CD4-positive, alpha-beta T cell (primary cell): ENCODE measurements at places on chromosomes 3 and 15.
A peak's percentile ranks its signal among the peaks of the same experiment; 100 is the strongest.

- DNase-seq: no peak
These were observed 79.3 kb downstream of the EOMES start for GRCh38 chr3:27642796-27643195.

GRCh38 chr3:153210146-153210545 lies 48.1 kb downstream of the RAP2B start:
- DNase-seq: no peak

GRCh38 chr15:98177966-98178592 lies 217.6 kb downstream of the ARRDC4 start:
- no peak for DNase-seq

DNA sequence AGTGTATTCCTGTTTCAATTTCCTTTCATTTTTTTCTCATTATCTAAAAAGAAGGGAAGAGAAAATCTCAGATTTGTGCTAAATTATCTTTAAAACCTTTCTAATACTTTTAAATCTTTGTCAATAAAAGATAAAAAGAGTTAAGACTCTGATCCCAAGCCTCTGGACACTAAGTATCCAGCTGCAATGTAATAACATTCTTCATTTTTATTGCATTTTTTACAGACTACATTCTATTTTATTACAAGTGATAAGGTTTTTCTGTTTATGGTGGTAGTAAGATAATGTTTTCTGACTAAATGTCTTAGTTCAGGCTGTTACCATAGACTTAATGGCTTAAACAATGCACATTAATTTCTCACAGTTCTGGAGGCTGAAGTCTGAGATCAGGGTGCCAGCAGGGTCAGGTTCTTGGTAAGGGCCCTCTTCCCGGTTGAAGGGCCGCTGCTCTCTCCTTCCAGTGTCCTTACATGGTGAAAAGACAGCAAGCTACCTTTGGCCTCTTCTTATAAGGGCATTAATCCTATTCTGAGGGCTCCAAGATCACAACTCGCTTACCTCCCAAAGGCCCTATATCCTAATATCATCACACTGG lies 19.7 kb downstream of the KCNAB1 start:
- DNase-seq: no peak

- DNase-seq: no peak
These were observed 20.3 kb downstream of the GMPS start for GRCh38 chr3:155890671-155891190.

DNA sequence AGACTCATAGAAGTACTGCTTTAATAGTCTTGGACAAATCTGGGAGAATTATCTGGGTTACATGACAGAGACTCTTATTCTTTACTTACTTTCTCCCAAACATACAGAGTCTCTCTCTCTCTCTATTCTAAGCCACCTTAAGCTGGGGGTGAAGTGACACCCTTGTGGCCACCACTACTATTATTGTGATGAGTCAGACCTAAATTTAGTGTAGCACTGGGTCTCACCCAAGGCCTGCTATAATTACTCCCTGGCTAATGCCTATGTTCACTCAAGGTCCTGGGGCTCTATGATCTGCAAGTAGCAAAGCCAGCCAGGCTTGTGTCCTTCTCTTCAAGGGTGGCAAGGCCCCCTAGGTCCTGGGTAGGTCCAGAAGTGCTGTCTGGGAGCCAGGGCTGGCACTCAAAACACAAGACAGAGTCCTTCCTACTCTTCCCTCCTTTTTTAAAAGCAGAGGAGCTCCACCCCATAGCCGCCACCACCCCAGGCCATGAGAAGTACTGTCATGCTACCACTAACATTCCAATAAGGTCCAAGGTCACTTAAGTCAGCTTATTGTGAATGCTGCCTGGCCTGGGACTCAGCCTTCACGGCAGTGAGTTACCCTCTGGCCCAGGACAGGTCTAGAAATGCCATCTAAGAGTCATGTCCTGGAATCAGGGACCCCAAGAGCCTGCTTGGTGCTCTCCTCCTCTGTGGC lies 183.6 kb downstream of the POLQ start:
- DNase-seq: no peak

- no peak for DNase-seq
These were observed 233.4 kb downstream of the FEZF2 start for GRCh38 chr3:62139957-62140356.

DNA sequence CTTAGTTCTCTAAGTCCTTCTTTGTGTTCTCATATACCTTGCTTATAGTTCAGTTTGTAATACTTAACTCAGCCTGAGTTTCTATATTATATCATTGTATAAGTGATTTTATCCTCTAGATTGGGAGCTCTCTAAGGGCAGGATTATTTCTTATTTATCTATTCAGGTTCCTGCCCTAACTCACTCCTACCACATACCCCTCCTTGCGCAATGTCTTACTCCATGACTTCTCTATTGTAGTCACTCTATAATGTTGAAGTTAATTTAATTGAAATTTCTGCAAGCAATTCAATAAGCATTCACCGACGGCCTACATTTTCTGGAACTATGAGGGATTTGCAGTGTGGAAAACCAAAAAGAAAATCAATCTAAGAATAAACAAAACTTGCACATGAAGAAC lies 3.6 kb upstream of the OR5K4 start:
- no peak for DNase-seq

DNA sequence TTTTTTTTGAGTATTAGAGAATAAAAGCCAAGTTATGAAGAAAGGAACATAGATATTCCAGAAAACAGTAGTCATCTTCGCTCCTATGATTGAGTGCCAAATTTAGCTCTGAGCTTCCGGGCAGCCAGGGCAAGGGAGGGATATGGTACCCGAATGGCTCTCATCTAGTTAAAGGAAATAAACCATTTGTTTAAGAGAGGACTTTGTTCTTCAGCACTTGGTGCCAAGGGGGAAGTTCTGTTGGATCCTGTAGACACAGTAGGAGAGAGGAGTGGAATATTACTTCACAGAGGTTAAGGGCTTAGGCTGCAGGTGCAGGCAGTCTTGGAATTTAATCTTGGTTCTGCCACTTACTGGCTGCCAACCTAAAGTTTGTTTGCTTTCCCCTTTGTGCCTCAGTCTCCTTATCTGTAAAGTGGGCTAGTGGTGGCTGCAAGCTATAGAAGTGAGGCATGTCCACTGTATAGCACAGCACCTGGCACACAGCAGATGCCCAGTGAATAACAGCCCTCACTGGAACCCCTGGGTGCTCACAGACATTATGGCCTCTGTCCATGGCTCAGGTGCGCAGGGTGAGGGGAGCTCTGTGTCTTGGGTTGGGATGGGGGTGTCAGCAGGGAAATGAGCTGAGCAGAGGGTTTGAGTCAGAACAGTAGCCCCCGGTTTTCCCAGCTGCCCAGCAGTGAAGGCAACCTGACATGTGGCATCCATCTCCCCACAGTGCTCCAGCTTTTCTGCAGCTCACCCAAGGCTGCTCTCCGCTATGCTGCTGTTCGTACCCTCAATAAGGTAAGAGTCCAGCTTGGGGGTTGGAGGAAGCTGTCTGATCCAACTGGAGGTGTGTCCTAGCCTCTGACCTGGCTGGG lies 10.4 kb downstream of the COPG1 start:
- no peak for DNase-seq

DNA sequence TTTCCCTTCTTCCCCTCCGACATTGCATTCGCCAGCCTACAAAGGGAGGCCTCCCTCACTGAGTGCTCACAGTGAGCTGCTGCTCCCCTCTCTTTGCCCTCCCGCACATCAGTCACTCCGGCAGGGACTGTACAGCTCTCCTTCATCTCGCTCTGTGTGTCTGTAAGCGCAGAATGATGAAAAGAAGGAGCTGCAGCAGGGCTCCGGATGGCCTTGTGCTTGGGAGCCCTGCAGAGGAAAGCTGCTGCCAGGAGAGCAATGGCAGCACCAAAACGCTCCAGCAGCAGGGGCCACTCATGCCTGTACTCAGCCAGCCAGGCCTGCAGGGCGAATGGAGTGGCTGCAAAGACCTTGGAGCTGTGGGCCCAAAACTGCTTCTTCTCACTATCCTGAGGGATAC lies 107.0 kb upstream of the NSMCE3 start:
- no peak for DNase-seq

- no peak for DNase-seq
These were observed 82.8 kb downstream of the MAGI1 start for GRCh38 chr3:65955792-65956477.

GRCh38 chr15:51114437-51115119 lies 19.9 kb upstream of the TNFAIP8L3 start:
- no peak for DNase-seq

DNA sequence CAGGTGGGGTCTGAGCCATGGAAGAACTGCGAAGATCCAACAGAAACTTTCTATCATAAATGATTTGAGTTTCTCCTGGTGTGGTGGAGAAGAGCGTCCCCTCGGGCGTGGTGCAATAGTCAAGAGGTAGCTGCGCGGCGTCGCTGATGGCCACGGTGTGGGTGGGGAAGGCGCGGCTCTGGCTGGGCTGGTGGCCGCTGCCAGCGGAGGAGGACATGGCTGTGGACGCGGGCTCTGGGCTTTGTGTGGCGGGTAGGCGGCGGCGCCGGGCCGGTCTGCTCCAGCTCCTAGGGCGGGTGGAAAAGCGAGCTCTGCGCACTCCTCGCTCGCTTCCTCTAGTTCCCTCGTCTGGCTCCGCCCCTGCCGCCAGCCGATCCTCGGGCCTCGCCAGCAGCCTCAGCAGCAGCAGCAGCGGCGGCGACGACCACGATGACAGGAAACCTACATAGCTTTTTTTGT lies 5.9 kb downstream of the STARD9 start:
- peak; percentile 87 for DNase-seq

DNA sequence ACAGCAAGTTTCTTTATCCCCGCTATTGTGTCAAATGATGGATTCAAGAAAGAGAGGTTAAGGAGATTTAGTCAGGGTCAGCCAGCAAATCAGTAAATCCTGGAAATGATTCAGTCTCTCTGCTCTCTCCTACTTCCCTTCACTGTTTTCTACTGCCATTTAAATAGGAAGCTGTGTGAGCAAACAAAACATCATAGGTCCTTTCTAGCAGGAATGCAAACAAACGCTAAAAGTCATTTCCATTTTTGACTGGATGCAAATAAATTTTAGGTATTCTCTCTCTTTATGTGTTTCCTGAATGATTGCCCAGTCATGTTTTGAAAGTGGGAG lies 299.4 kb upstream of the RORA start:
- no peak for DNase-seq

DNA sequence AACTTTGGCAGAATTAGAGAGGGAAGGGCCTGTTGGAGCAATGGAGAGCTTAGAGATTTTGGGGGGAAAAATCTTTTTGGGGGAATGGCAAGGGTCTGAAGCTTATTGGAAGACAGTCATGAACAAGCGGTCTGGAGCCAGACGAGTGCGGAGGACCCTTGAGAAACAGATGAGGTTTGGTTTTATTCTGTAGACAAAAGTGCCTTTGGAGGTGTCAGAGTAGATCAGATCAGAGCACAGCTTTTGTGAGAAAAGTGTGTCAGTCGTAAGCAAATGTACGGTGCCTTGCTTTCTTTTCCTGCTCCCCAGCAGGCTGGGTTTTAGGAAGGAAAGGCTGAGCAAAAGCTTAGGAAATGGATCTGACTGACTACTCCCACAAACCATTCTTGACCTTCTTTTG lies 236.8 kb upstream of the TPRG1 start:
- DNase-seq: no peak

DNA sequence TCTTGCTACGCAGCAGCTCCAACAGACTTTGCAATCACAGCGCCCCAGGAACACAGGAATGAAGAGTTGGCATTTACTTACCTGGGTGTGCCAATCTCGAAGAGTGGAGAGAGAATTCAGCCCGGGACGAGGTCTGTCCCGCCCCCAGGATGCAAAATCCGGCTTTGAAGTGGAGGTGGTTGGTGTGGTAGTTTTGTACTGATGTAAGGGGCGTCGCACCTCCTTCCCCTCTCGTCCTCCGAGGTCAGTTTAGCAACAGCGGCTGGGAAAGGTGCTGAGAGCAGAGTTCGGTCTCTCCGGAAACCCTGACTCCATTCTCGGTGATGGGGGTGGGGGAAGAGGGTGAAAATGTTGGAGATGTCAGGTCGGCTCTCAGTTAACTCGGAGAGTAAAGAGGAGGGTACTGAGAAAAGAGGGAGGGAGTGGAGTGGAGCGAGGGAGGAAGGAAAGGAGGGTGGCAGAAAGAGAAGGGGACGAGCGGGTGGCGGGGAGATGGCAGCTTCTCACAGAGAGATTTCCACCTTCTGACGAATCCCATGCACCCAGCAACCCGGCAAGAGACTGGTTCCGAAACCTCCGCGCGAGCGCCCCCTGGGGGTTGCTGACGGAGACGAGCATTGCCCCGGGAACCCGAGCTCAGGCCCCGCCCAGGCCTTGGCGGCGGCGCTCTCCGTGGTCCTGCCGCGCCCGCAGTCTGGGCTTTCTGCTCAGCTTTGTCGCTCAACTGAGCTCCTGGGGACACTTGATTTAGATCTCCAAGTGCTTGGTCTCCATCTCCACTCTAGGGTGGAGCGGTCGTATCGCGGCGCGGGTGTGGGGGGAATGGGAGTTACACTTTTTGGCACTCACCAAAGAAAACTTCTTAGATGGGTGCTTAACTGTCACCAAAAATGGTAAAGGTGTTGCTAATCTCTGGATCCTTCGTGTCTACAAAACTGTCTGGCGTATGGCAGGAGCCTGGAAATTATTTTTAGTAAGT lies at the start of gene CPNE4:
Gene CPNE4, minus strand, starts transcription at position 529 of the 979 bp plus-strand sequence.
- DNase-seq: peak; percentile 59

DNA sequence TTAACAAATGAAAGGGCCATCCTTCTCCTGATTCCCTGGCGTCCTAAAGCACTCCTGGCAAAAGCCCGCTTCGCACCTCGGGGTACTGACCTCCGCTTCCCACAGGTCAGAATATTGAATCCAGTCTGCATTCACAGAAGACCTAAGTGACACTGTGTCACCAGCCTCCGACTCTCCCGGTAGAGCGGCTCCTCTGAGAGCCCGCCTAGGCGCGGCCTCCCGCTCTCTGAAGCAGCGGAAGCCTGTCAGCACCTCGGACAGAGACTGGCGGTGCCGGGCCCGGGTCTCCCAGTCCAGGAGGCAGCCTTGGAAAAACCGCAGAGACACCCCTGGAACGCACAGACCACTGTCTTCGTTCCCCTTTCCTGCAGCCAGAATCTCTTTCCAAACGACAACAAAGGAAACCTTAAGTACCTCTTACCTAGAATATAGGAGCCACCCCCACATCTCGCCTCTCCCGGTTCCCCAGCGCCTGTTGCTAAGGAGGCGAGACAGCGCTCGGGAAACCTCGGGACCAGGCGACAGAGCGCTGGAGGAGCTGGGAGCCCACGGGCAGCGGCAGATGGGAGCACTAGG lies 1.2 kb downstream of the GABRB3 start:
- DNase-seq: no peak

- DNase-seq: peak; percentile 10
These were observed 66.4 kb downstream of the XXYLT1 start for GRCh38 chr3:195204360-195205163.

DNA sequence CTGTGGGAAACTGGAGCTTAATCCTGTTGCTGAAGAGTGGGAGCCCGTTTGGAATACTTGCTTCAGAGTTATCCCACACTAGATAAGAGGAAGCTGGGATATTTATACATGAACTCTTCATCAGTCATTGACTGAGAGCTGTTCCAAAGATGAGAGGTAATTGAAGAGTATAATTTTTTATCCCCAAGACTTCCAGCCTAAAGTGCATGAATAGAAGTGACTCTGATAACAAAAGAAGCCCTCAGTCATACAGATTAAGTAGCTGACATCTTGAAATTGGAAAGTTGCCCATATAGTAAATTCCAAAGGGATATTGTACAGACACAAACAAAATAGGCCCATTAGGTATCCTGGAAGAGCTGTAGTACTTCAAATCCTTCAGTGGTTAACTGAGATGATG lies 268.0 kb downstream of the EPHA3 start:
- no peak for DNase-seq
